Keratinocyte (primary cell): ENCODE measurements at places on chromosomes 2 and 18. TPM values are rescaled to one million over a fixed set of nuclear protein-coding genes. Genes with fewer than 3 reads are reported as not detected.
A peak's percentile ranks its signal among the peaks of the same experiment; 100 is the strongest.

DNA sequence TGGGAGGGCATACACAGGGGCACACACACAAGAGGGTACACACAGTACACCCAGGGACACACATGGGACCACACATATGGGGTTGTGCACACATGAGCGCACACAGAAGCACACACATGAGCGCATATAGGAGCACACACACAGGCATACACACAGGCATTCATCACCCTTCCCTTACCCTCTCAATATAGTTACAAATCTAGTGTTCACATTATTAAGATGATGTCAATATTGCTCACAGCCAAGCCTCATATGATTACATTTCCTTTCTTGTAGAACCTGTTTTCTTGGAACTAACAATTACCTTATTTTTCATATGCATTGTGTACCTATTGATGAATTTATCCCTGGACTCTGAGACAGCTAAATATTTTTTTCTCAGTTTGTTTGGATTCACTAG lies 156.7 kb downstream of the FHOD3 start:
- no peaks in the 10 kb centered on the region for H3K27me3 ChIP-seq
- H3K27ac ChIP-seq: peak overlapping the region; percentile 52
- H3K4me3 ChIP-seq: no peak overlapping the region
- no peaks in the 10 kb centered on the region for H3K36me3 ChIP-seq
- DNase-seq: no peak

GRCh38 chr18:3594760-3595368 lies 144.9 kb downstream of the TGIF1 start:
- H3K4me1 ChIP-seq: peaks cover 37% of the 10 kb centered on the region
- peaks cover 4% of the 10 kb centered on the region for H3K36me3 ChIP-seq
- peak overlapping the region; percentile 69 for H3K4me3 ChIP-seq
- no peak for DNase-seq
- H3K27me3 ChIP-seq: no peaks in the 10 kb centered on the region
- H3K27ac ChIP-seq: peak overlapping the region; percentile 97

DNA sequence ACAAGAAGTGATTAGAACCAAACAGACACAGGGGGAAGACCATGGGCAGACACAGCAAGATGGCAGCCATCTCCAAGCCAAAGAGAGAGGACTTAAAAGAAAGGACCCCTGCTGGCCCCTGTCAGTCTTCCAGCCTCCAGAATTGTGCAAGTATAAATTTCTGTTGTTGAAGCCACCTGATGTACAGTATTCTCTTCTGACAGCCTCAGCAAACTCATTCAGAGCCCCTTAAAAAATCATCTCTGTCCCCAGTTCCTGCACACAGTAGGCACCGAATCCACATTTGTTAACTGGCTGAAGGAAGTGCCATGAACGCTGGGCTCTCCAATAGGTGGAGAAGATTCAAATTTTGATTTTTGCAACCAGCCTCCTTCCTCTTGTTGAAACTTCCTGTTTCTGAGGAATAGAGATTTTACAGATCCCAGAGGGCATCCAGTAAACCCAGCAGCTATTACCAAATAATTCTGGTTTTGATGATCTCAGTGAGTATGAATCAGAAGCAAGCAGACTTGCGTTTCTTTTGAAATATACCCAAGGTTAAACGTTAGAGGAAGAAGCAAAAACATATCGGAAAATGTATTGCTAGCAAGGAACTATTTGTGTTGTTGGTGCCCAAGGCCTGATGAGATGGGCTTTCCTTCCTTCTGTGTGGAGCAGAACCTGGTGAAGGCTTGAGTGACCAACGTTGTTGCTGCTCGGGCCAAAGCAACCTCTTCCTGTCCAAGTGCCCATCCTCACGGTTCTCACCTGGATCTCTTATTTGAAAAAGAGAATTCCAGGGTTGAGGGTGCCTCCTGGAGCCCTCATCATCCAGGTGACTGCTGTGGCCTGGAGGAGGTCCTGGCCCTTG lies 47.7 kb upstream of the PLB1 start:
- no peaks in the 10 kb centered on the region for H3K36me3 ChIP-seq
- DNase-seq: no peak
- peaks cover 63% of the 10 kb centered on the region for H3K4me1 ChIP-seq
- no peaks in the 10 kb centered on the region for H3K27me3 ChIP-seq
- H3K4me3 ChIP-seq: no peak overlapping the region

DNA sequence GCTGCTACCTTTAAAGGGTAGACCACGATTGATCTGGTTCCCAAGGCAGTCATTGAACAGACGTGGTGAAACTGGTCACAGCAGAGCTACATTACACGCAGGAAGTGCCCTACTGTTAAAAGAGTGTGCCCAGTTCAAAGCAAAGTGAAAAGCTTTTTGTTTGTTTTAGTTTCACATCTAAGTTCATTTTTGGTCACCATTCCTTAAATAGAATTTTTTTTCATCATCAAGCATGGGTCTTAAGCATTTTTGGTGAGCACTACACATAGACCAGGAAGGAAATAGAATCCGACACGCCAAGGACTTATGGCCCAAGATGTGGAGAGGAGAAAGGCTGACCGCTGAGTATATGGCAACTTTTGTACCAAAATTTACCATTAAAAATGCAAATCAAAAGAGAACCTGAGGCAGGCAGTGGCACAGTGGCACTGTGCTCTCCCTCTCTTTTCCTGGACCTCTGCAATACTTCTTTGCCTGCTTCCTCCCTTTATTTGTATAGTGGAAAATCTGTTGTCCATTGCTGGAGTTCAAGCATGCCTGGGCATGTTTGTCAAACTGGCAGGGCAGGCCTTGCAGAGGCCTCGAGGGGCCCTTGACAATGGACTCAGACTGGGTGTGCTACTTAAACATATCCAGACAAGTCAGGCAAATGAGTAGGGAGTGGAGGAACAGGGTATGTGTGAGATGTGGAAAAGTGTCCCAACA lies 42.6 kb upstream of the HNRNPA3 start:
- peak overlapping the region; percentile 81 for H3K27ac ChIP-seq
- H3K4me1 ChIP-seq: peaks cover 66% of the 10 kb centered on the region
- H3K4me3 ChIP-seq: no peak overlapping the region

GRCh38 chr2:45008296-45009129 lies 739 bp downstream of the SIX2 start:
- DNase-seq: no peak
- H3K36me3 ChIP-seq: no peaks in the 10 kb centered on the region
- H3K4me1 ChIP-seq: peaks cover 10% of the 10 kb centered on the region
- H3K27me3 ChIP-seq: peaks cover 96% of the 10 kb centered on the region
- peak overlapping the region; percentile 51 for H3K4me3 ChIP-seq

DNA sequence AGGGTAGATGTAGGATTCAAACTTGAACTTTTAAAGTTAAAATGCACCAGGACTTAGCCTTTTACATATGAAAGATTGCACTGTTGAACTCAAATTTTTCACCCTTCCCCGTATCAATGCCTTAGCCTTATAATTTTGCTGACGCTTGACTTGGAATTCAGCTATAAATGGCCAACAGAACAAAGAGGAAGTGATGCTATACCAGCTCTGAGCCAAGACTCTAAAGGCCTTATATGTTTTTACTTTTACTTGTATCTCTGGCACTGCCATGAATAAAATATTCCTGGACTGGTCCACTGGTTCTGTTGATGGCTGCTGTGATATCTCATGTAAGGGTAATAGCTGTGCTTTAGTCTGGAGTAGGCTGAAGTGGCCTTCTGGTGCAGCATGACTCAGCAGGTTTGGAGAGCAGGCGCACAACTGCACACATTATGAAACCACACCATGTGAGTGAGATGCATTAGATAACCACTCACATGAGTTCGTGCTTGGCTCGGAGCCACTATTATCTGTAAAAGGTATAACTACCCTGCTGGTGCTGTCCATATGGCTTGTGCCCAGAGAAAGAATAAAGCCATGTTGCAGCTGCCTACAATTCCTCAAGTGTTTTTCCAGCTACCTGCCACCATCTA lies 8.4 kb upstream of the IER3IP1 start:
- H3K4me3 ChIP-seq: no peak overlapping the region
- H3K27ac ChIP-seq: no peak overlapping the region
- no peaks in the 10 kb centered on the region for H3K36me3 ChIP-seq
- no peak for DNase-seq

DNA sequence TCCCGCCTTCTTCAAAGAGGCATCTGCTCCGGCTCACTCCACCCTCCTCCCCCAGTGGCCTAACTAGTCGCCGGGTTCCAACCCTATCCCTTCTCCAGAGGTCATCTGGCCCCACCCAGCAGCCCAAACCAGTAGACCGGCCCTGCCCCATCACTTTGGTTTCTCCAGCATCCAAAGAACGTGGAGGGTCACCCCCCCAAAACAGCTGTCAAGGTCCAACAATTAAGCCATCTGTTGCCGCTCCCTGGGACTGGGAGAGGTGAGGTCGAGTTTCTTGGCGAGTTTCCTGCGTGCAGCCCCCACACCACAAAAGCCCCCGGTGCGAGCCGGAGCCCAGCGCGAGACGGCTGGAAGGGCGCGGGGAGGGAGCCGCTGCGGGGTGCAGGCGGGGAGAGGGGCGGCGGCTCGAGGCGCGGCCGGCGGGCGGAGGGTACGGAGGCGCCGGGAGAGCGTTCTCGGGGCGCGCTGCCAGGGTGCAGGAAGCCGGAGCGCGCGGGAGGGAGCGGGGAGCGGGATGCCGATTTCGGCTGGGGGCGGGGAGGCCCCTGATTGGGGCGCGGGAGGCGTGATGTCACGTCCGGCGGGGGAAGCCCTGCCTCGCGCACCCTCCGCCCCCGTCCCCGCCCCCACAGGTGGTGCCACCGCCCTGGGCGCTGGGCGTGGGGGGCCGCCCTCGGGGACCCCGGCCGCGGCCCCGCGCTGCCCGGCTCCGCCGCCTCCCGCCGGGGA lies 571 bp upstream of the GPC1 start:
- peaks cover 34% of the 10 kb centered on the region for H3K4me1 ChIP-seq
- H3K27me3 ChIP-seq: no peaks in the 10 kb centered on the region
- DNase-seq: no peak

DNA sequence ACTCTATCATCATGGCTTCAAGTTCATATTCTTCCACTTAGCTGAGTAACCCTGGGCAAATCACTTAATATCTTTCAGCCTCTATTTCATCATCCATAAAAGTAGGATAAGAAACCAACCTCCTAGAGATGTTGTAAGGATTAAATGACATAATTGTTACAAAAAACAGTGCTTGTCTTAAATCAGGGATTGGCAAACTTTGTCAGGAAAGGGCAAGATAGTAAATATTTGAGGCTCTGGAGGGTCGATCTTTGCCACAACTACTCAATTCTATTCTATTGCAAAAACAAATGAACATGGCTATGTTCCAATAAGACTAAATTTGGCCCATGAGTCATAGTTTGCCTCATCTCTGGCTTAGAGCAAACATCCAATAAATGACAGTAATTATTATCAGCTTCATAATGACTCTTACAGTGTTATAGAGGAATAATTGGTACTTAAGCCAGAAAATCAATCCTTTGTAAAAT lies 184.7 kb downstream of the SATB2 start:
- no peaks in the 10 kb centered on the region for H3K36me3 ChIP-seq
- DNase-seq: no peak
- H3K27ac ChIP-seq: no peak overlapping the region
- no peaks in the 10 kb centered on the region for H3K4me1 ChIP-seq

DNA sequence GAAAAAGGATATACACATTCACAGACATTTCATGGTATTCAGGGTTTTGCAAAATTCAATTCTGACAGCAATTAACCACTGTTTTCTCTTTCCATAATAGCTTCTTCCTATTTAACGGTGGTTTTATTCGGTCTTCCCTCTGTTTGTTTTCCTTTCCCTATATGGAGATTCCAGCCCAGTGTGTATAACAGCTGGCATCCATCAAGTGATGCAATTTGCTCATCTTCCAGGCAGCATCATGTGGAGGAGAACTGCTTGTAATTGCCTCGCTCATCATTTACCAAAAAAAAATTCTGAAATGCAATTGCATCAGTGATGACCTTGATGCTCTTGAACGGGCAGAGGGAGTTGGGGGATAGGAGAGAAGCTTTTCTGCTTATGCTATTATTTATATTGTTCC lies 165.9 kb upstream of the PGAP1 start:
- no peak for DNase-seq
- H3K27me3 ChIP-seq: no peaks in the 10 kb centered on the region
- H3K4me1 ChIP-seq: no peaks in the 10 kb centered on the region
- H3K4me3 ChIP-seq: no peak overlapping the region
- H3K27ac ChIP-seq: no peak overlapping the region

DNA sequence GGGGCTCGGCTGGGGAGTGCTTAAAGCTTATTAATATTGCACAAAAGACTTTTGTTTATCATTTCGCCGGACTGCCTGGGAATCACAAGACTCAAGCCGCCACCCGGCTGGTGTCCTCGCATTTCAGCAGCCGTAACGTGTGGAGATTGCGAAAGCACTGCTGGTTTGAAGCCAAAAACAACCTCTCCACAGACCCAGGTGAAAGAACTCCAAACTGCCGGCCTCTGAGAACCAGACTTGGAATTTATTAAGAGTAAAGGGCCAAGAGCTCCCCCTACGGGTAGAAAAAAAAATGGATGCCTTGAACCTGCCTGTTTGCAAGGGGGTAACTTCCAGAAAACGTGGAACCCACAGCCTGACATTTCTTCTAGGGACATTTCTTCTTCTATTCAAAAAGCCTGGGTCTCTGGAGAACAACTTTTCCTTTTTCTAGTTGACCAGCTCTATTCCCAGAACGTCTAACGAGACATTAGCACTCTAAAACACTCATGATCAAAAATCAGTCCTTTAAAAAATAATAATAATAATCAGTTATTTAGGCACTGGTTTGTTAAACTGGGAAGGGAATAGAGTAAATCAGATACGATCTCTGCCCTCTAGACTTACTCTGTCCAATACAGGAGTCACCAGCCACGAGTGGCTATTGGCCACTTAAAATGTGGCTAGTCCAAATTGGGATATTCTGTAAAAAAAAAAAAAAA lies 216.3 kb downstream of the C1D start:
- no peaks in the 10 kb centered on the region for H3K36me3 ChIP-seq
- no peaks in the 10 kb centered on the region for H3K27me3 ChIP-seq
- peaks cover 4% of the 10 kb centered on the region for H3K4me1 ChIP-seq
- DNase-seq: peak; percentile 73

- no peaks in the 10 kb centered on the region for H3K36me3 ChIP-seq
- no peak overlapping the region for H3K4me3 ChIP-seq
- no peaks in the 10 kb centered on the region for H3K27me3 ChIP-seq
- DNase-seq: no peak
- peaks cover 21% of the 10 kb centered on the region for H3K4me1 ChIP-seq
- no peak overlapping the region for H3K27ac ChIP-seq
These were observed 36.0 kb downstream of the AGFG1 start for GRCh38 chr2:227507963-227508362.

DNA sequence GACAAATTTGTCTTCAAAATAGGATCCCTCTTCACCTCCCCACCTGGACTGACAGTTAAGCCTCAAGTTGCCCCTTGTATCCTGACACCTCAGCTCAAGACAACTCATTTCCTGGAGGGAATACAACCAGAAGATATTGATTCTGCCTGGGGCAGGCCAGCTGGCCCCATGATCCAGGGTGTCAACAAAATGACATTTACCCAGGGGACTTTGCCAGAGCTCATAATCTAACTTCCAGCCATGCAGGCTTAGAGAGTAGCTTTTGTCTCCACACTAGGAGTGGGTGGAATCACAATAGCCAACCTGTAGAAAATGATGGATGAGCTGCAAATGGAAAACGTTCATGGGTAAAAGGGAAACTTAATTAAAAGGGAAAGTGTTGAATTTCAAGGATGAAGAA lies 220.1 kb upstream of the DPP10 start:
- H3K4me3 ChIP-seq: no peak overlapping the region
- H3K27ac ChIP-seq: no peak overlapping the region
- H3K4me1 ChIP-seq: no peaks in the 10 kb centered on the region
- no peaks in the 10 kb centered on the region for H3K36me3 ChIP-seq
- no peaks in the 10 kb centered on the region for H3K27me3 ChIP-seq
- no peak for DNase-seq

GRCh38 chr2:200509235-200509611 lies 645 bp downstream of the KCTD18 start:
- peaks cover 4% of the 10 kb centered on the region for H3K36me3 ChIP-seq
- DNase-seq: no peak
- peak overlapping the region; percentile 48 for H3K27ac ChIP-seq
- H3K4me3 ChIP-seq: peak overlapping the region; percentile 64
- H3K4me1 ChIP-seq: peaks cover 6% of the 10 kb centered on the region

The SERPINB3 gene
- polyA plus RNA-seq: 3.8 to 26.8 TPM (median 12.7 TPM) in 3 replicates

The FBXO36 gene
- polyA plus RNA-seq: 1.6 to 2.3 TPM (median 1.7 TPM) in 3 replicates

The ACTG2 gene
- polyA plus RNA-seq: 0.12 to 0.18 TPM in 2 of 3 replicates, not detected in the other
